Urothelium cell line (cell line): ENCODE measurements at places on chromosomes 13 and 19.
A peak's percentile ranks its signal among the peaks of the same experiment; 100 is the strongest.

DNA sequence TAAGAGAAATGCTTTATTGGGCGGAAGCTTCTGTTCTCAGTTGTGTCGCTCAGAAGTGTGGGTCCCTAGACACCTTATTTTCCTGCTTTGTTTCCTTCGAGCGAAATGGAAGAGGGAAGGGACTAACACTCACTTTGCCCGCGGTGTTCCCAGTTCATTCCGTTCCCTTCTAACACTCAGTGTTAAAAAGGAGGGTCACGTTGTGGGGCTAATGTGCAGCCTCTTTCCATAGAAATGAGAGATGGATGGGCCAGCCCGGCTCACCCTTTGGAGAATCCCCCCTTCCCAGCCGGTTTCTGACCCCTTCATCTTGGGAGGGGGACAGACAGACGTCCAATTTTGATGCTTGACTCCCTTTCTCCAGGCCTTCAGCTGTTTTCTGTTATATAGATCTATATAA is 2.3 kb downstream of the ATP11A start:
- no peak for DNase-seq

- DNase-seq: no peak
These were observed 12.2 kb downstream of the PIP5K1C start for GRCh38 chr19:3687774-3688706.

GRCh38 chr19:52664461-52664860 is 26.3 kb upstream of the ZNF83 start:
- no peak for DNase-seq

DNA sequence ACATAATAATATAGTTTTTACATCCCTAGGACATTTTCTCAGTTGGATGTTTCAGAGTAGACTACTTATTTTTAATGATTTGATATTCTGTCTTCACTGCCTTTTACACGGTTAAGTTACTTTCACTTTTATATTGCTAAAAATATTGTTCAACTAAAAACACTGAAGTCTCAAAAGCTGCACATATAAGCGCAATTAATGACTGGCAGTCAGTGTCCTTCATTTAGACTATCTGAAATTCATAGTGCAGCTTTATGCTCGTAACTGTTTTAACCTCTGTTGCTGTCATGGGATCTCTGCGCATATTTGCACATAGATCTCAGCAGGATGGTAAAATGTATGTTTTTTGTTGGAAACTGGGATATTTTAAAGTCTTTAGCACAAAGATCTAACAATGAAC is 864.3 kb downstream of the SLITRK6 start:
- DNase-seq: no peak

- DNase-seq: no peak
These were observed 324.0 kb downstream of the FOXO1 start for GRCh38 chr13:40342461-40342860.

GRCh38 chr13:91693466-91693865 is 295.0 kb downstream of the GPC5 start:
- no peak for DNase-seq

DNA sequence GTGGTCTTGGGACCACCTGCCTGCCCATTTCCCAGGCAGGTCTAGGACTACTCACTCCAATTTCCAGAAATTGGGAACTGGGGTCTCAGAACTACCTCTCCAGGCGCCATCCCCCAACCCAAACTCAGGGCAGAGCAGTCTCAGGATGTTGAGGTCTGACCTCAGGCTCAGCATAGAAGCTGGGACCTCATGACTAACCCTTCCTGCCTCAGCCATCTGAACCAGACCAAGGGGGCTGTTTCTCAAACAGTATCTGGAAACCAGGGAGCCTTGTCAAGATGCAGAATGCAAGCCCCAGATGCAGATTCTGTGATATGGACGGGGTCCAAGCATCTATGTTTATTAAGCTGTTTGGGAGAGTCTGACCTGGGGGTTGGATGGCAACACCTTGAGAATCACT is 1.3 kb downstream of the FBXW9 start:
- no peak for DNase-seq

GRCh38 chr13:75279834-75280369 is 202.1 kb downstream of the TBC1D4 start:
- DNase-seq: no peak

DNA sequence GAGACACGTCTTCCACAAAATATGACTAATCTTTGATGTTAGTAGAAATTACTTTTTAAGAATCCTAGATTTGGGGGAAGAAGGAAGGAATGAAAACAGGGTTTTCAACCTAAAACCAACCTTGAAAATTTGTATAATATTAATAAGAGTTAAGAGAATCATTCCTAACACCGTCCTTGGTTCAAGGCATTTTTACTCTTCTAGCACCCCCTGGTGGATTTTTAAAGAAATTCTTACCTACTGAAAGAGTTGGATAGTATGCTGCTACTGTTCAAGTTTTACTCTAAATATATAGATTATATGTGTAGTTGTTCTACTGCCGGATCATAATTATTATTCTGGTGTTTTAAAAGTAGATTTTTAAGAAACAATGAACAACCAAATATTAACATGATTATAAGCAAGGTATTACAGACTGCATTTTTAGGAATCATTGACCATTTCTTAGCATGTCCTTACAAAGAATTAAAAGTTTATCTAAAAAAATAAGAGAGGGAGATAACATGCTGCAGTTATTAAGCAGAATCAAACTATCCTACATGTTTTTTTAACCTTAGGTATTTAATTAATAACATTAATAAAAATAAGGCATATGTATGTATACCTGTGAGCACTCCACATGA is 7.4 kb upstream of the SLITRK6 start:
- DNase-seq: peak; percentile 2

DNA sequence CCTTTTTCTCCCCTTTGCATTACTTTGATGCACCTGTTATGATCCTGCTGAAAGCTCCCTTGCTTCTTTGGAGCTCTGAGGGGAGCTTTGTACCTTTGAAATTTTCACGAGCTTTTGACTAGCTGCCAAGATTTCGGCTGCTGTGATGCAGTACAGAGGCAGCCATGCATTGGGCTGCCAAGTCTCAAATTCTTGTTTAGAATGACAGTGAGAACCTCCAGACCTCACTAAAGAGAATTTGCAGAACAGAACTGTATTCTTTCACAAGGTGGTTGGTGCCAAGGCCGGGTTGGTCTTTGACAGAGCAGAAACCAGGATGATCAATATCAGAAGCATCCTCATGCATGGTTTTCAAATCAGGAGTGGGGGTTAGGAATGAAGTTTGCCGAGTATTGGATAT is 414.8 kb downstream of the GPC5 start:
- no peak for DNase-seq

GRCh38 chr19:16824658-16825311 is 4.4 kb upstream of the SIN3B start:
- DNase-seq: no peak

GRCh38 chr13:90951663-90952062 is 395.8 kb upstream of the MIR17HG start:
- DNase-seq: no peak

DNA sequence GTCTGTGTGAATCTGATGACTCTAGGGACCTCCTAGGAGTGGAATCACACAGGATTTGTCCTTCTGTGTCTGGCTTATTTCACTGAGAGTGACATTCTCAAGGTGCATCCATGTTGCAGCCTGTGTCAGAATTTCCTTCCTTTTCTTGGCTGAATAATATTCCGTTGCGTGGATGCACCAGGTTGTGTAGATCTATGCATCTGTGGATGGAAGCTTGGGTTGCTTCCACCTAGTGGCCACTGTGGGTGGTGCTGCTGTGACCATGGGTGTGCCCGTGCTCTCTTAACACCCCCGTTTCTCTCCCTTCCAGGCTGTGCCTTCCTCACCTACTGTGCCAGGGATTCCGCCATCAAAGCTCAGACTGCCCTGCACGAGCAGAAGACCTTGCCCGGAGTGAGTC is 26.2 kb downstream of the CELF5 start:
- DNase-seq: no peak

- no peak for DNase-seq
These were observed 17.4 kb downstream of the ZC3H4 start for GRCh38 chr19:47096100-47096704.

DNA sequence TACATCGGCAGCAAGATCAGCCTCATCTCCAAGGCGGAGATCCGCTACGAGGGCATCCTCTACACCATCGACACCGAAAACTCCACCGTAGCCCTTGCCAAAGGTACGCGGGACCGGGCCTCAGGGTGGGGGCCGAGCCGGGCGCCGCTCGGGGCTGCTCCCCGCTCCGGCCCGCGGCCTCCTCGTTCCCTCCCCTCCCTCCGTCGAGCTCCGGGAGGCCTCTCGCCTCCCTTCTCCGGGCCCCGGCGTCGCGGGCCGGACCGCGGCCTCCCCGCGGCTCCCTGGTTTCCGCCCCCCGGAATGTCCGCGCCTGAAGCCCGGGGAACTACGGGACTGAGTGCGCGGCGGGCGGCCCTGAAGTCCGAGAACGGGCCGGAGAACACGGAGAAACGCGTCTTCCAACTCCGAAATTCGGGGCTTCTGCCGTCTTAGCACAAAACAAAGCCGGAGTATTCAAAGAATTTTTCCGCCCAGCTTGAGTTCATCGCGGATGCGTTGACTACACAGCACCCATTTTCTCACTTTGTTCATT is 423 bp downstream of the LSM14A start:
- peak; percentile 37 for DNase-seq

DNA sequence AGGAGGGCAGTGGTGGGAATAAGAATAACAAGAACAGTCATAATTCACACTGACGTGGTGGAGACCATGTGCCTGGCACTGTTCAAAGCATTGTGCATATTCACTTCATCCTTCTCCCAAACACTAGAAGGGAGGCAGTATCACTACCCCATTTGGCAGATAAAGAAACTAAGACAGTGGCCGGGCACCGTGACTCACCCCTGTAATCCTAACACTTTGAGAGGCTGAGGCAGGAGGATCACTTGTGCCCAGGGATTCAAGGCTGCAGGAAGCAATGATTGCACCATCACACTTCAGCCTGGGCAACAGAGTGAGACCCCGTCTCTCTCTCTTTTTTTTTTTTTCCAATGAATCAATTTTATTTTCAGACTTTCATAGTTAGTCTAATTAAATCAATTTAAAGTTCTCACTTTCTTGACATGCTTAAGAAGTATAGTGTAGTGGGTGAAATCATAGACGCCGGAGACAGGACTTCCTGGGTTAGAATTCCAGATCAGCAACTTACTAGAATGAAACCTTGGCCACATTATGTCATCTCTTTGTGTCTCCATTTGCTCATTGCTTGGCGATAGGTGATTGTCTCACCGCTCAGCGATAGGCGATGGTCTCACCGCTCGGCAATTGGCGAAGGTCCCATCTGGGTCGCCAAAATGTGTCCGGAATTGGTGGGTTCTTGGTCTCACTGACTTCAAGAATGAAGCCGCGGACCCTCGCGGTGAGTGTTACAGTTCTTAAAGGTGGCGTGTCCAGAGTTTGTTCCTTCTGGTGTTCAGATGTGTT is 5.3 kb upstream of the ATG4D start:
- no peak for DNase-seq

GRCh38 chr13:53137779-53138178 is 109.2 kb downstream of the OLFM4 start:
- DNase-seq: peak; percentile 4

DNA sequence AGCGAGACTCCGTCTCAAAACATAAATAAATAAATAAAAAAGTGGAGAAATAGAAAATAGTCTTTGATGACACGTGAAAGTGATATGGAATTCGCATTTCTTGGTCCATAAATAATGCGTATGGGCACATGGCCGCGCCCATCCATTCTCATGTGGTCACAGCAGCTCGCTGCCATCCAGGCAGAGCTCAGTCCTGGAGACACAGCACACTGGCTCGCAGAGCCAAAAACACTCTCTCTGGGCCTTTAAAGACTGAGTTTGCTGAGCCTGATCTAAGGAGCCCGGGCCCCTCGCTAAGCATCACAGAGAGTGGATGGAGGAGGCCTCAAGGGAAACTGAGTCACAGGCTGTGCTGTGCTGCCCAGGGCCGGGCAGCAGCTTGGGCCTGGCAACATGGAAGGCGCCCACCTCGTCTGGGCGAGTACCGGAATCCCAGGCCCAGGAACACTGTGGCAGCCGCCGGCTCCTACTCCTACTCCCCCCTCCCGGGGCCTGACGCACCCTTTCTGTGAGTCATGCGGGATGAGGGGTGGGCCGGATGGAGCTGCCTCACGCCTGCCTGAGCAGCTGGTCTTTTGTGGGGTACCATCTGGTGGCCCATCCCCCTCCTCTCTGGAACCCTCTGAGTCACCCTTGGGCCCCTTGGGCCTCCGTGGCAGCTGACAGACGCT is 28.9 kb upstream of the CACTIN start:
- DNase-seq: peak; percentile 93

DNA sequence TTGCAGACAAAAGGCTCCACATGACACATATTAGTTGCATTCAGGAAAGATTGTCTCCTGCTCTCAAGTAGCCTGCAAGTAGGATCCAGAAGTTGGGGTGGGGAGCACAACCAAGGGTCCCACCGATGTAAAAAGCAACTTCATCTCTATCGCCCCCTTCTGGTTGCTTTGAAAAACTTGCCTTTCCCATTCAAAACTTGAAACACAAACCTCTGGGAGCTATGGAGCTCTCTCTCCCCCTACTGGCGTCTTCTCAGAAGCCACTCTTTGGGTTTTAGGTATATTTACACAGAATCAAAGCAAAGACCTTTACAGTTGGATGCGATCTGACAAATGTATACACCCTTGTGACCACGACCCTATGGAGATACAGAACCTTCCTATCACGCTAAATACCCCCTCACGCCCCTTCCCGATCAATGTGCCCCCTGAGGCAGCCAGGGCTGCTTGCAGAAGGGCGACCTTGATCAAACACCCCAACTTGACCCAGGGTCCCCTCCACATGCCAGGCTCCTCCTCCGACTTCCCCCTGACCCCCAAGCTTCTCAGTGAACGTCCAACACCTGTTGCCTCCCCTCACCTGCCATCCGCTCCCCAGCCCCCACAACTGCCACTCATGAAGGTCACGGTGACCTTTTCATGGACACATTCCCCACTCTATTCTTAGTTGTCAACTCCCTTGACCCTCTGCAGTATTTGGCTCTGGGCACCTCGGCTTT is 10.1 kb downstream of the NOSIP start:
- peak; percentile 81 for DNase-seq

DNA sequence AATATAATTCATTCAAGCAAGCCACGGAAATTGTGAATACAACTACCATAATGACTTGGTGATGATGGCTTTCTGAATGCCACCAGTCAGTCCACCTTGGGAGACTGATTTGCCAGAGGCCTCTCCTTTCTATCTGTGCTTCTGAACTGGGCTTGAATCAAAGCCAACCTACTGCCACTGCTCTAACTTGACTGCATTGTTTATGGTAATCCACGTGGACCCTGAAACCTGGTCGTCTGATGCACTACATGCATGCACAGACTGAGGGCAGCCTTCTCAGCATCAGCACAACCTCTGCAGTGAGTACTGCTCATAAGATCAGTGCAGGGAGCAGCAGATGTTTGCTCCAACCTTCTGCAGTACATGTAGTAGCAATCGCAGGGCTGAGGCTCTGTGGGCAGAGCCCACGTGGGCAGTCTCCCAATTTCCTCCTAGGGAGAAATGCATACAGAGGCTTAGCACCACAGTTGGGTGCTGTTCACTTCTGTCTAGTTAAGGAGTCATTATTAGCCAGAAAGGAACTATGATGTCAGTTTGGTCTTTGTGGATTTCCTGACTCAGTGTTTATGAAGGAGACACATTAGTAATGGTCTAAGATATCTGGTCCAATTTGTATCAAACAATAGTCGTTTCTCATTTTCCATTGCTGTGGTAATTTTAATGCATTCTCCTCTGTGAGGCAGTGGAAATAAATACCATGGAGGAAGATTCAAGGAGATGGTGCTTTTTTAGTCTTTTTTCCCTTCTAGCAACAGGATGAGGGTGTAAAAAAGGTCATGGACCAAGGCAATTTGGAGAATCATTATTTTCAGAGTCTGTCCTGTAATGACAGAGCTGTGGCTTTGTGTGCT is 82.5 kb downstream of the AKAP11 start:
- DNase-seq: no peak
